NCI-H187 (cell line): ENCODE measurements at places on chromosomes 7 and 10.

GRCh38 chr7:101465576-101466196 lies 103.0 kb downstream of the COL26A1 start:
- no peak for DNase-seq

GRCh38 chr10:62475551-62475950 lies 101.4 kb downstream of the ZNF365 start:
- DNase-seq: no peak

DNA sequence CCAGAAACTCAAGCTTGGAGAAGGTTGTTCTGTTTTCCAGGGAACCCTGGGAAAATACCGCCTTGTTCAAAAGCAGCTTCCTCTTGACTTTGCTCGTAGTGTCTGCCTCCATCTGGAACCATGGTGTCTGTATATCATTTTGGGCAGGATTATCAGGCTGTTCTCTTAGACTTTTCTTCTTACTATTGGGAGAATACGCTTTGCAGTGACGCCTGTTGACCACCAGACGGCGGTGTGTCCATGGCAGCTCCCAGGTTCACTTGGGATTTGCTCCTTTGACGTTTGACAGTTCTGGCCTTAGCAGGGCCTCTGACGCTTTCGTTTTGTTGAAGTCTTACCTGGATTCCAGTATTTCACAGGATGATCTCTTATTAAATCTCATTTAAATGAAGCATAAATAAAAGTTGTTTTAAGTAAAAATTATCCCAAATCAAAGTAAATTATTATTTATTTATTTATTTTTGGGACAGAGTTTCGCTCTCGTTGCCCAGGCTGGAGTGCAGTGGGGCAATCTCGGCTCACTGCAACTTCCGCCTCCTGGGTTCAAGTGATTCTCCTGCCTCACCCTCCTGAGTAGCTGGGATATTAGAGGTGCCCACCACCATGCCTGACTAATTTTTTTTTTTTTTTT lies 41.8 kb upstream of the GJD4 start:
- peak; percentile 2 for DNase-seq

DNA sequence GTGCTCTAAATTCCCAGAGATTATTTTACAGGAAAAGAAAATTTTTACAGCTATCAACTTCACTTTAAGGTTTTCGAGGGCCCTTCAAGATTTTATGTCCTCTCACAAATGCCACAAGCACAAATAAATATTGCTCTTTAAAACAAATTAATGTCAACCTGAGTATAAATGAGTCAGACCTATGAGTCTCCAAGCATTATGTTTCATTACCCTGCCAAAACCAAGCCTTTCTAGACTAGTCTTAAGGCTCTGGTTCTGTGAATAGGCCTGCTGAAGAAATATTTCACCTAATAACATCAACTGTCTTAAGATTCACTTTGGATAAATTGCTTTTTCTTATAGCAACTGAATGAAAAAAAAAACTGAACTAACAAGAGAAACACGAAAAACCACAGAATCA lies 153.0 kb downstream of the PDE1C start:
- no peak for DNase-seq

GRCh38 chr7:45590679-45591057 lies 16.5 kb downstream of the ADCY1 start:
- DNase-seq: no peak

DNA sequence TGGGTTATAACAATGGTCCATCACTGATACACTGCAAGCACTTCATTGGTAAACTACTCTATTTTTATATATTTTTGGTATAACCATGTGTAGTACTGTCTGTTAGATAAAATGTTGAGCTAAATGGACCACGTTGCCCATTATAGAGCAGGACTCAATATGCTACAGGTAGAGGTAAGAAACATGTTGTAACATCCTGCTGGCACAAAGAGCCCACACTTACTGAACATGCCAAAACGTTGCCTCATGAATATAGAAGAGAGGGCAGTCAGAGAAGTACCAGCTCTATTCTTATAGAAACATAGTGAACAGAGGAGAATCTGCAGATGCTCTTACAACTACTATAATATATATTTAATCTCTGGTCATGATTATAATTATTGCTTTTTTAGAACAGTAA lies 18.4 kb upstream of the MET start:
- no peak for DNase-seq

DNA sequence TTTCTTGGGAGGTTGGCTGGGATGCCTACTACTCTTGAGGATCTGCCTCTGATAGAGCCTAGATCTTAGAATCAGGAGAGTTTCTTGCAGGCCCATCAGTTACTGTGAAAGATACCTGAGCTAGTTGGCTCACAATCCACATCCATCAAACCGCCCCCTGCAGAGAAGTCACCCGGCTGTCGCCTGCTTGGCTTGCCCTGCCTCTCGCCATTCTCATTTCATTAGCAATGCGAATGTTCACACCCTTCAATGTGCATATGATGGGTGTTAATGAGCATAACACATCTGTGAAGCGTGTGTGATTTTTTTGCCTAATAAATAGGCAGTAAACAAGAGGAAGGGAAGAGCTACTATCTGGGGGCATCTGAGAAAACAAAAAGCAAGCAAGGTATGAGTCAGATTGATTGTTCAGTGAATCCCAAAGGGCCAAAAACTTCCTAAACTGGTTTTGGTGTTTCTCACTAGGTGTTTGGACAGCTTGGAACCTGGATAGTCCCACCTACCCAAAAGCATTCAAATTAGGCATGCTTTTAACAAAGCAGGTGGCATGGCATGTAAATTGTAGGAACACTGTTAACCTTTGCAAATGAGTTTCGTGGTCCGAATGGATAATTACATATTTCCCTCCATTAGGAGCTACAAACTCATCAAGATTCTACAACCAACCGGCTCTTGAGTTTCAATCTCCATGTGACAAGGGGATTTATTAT lies 272.3 kb upstream of the C7orf33 start:
- no peak for DNase-seq

GRCh38 chr7:27097686-27098577 lies 2.1 kb upstream of the HOXA1 start:
- peak; percentile 28 for DNase-seq
